ENCODE measurements at places on chromosomes 12 and 14.

GRCh38 chr14:95011445-95012006 lies 145.8 kb downstream of the DICER1 start:
- no peak for DNase-seq

GRCh38 chr14:103523575-103523954 lies 935 bp upstream of the CKB start:
- DNase-seq: no peak

DNA sequence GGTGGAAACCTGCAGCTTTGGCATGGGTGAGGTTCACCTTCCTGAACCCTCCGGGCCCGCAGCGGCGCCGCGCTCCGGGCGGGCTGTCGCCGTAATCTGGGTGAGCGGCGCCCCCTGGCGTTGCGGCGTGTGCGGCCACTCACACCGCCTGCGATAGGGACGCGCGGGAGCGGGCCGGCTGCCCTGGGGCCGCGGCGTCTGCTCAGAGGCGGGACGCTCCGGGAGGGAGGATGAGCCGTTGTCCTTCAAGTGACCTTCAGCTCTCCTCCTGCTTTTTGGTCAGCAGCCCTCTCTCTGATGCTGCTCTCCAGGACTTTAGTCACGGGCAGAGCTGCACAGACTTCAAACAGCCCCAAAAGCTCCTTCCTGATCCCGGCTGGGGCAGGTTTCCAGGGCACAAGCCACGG lies 211.7 kb upstream of the FKBP4 start:
- peak; percentile 52 for DNase-seq

DNA sequence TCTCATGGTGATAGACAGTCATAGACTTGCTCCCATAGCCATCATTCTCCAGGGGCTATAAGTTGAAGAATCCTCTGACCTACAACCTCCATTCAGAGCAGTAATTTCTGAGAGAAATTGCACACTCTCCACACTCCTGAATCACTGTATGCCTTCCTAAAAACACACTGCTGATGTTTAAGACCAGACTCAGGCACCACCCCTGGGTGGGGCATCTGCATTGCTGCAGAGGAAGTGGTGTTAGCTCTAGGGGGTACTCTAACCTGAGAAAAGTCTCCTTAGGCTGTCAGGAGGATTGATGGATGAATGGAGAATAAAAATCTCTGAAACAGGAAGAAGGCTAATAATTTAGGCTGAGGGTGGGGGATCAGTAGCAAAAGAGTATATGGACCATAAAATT lies 436.1 kb downstream of the DAD1 start:
- DNase-seq: no peak

- DNase-seq: peak; percentile 28
These were observed 89.5 kb upstream of the MANSC4 start for GRCh38 chr12:27869567-27869966.

DNA sequence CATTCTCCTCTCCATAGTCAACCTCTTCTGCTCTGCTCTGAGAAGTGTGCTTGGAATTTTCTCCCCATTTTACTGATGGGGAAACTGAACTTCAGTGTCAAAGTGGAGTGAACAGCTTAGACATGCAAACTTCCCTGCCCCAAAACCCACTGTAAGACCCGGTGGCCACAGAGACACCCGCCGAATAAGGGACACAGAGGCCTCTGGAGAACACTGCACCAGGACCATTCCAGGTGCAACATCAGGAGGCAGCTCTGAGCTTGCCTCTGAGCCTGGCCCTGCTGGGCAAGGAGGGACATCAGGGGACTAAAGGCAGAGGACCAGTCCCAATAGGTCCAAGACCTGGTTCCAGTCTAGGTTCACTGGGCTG lies 1.7 kb downstream of the HDAC7 start:
- DNase-seq: no peak

DNA sequence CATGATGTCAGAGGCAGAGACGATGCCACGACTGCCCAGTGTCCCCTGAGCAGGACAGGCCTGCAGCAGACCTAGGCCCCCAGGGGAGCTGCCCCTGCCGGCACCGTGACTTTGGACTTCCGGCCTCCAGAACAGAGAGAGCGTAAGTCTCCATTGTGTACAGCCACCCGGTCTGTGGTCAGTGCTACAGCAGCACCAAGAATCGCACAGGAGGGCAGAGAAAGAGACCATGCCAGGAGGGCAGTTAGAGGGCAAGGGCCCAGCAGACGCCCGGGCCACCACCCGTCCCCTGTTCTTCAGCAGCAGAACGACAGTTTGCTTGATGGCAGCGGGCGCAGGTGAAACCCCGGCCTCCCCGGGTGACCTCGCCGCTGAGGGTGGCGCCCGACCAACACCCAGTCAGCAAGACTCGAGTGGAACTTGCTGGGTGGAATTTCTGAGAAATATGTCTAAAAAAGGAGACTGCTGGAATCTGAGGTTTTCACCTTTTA lies 19.7 kb downstream of the GALNT9 start:
- no peak for DNase-seq

DNA sequence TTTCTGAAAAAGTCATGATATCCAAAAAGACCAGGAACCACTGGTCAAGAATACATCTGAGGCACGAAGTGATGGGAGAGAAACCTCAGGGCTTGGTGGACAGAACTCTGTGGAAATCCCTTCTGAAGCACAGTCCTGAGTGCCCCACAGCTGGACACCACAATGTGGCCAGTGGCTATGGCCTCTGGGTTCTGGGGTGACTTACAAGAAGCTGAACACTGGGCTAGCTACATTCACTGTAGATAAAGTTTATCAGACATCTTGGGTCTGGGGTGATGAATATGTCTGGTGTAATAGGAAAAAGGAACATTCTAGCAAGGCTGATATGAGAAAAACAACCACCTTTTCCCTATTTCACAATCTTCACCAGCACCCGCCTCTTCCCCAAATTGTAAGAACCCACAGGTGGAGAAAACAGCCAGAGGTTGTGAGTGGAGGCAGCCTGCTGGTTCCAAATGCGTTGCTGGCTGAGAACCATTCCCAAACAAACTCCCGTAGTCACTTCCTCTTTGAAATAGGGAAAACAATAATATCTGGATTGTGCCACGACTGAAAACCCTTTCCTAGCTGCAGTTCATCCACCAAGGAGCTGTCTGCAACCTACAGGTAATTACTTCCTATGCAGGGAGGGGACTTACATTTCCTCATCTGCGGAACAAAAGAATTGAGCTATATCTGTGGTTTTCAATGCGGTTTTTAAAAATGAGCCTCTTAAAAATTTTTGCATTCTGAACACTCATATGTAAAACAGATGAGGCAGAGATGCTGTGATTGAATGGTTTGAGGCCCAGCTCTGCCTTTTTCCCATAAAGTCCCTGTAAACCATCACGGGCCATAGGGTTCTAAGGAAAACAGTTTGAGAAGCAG lies 193.6 kb downstream of the SLC41A2 start:
- peak; percentile 52 for DNase-seq

GRCh38 chr14:74468513-74468912 lies 24.6 kb downstream of the NPC2 start:
- no peak for DNase-seq

GRCh38 chr14:64935508-64935907 lies 7.0 kb downstream of the GPX2 start:
- no peak for DNase-seq

DNA sequence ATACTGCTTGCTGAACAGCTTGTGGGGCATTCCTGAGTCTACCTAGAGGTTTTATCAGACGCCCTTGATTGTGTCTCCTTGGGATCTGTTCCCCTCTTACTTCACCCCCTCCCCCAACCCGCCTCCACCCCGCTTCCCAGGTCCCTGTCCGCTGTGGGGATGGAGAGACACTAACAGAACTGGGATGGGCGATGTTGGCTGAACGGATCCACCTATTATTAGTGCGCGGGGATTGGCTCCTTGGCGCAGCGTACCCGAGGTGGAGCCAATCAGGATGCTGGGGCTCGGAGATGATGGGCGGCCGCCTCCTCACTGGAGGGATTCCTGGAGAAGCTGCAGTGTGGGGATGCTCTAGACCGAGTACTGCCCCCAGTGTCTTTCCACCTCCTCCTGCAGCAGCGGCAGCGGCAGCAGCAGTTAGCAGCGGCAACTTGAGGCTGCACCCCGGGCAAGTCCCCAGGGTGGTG lies at the start of gene SYT1:
SYT1 (plus strand) TSS at position 372 of the 467 bp plus-strand sequence.
- peak; percentile 86 for DNase-seq

- no peak for DNase-seq
These were observed 34.4 kb downstream of the LIMA1 start for GRCh38 chr12:50248883-50249282.

- no peak for DNase-seq
These were observed 51.0 kb downstream of the SLC8A3 start for GRCh38 chr14:70137788-70138187.

GRCh38 chr12:54360717-54361456 lies 3.4 kb downstream of the GPR84 start:
- DNase-seq: peak; percentile 81

GRCh38 chr12:107931761-107932160 lies 157.3 kb downstream of the ASCL4 start:
- DNase-seq: no peak

GRCh38 chr12:49288412-49288853 lies 6.5 kb upstream of the PRPH start:
- peak; percentile 46 for DNase-seq

- DNase-seq: no peak
These were observed 81.6 kb downstream of the ADGRD1 start for GRCh38 chr12:131035245-131035681.

- peak; percentile 51 for DNase-seq
These were observed 12.2 kb upstream of the CALCOCO1 start for GRCh38 chr12:53739214-53740129.
